ENCODE measurements at places on chromosomes 1 and 21.
A peak's percentile ranks its signal among the peaks of the same experiment; 100 is the strongest.

DNA sequence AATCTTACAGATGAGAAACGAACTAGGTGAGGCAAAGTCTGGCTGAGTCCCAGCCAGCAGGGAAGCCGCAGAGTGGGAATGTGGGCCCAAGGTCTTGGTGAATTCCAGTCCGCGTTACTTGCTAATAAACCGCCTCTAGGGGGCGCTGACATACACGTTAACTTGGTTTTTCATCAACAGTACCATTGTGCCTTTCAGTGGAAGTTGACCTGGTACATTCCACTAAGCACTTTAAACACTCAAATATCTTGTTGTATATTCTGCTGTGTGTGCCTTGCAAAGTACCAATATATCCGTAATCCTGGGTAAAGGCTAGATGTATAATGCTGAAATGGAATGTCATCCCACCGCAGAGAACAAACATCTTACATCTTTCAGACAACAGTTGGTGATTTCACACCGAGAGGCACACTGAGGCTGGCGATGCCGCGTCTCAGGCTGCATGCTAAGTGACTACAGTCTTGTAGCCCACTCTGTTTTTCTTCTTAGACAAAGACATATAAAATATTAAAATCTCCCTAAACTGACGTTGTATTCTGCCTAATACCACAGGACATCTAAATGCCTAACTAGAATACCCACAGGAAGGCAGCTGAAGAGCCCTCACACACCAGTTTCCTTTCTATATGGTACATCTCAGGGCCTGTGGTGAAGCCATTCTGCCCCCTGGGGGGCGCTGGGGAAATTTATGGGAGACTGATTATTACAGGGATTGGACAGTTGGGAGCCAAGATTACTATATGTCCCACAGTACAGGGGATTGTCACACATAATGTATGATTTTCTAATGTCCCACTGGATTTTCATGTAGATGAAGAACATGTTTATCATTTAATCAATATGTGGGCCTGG, 49.2 kb upstream of the C1orf198 start:
- DNase-seq = peak; percentile 90

DNA sequence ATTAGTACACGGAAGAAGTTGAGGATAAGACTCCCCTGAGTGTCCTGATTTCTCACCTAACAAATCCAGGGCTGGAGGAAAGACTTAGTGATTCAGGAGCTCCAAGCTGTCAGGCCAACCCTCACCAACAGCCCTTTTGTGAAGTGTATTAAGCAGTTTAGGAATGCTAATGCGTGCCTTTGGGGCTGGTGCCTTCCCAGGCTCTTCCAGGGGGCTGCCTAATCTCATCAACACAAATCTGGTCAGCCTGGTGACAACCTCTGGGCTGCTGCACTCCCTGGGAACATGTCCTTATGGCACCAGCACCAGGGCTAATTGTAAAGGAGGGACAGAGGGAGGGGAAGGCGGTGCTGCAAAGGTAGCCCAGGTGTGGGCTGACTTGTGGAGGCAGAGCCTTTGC, 15.5 kb downstream of the CSMD2 start:
- no peak for DNase-seq

DNA sequence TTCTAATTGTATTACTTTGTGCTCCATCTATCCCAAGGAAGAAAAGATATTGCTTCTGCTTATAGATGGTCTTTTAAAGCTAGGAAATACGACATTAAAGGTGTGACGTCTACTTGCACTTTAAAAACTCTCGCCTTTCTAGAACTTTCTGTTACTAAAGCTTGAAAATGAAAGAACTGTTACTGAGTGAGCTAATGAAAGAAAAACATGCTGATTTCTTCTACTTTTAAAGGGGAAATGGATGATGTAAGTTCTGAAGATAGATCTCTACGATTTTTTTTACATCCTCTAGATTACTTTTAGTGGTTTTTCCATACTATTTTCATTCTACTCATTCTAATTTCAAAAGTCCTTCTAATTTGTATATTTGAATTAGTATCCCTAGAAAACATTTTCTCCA, 387.5 kb downstream of the USP25 start:
- DNase-seq = no peak

DNA sequence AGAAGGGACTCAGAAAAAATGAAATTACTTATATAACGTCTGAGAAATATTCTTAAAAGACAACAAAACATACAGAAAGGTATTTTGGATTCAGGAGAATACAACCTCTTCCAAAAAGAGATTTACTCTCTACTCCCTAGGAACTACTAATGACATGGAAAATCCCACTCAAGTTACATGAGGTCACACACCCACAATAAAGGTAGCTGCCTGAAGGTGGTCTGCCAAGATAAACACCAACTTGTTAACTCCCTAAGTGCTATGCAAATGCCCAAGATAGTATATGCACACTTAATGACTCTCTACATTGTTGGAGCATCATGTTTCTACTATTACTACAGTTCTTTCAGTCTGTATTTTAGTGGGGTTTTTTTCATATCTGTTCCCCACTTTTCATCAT, 26.5 kb downstream of the RERE start:
- DNase-seq = peak; percentile 33

DNA sequence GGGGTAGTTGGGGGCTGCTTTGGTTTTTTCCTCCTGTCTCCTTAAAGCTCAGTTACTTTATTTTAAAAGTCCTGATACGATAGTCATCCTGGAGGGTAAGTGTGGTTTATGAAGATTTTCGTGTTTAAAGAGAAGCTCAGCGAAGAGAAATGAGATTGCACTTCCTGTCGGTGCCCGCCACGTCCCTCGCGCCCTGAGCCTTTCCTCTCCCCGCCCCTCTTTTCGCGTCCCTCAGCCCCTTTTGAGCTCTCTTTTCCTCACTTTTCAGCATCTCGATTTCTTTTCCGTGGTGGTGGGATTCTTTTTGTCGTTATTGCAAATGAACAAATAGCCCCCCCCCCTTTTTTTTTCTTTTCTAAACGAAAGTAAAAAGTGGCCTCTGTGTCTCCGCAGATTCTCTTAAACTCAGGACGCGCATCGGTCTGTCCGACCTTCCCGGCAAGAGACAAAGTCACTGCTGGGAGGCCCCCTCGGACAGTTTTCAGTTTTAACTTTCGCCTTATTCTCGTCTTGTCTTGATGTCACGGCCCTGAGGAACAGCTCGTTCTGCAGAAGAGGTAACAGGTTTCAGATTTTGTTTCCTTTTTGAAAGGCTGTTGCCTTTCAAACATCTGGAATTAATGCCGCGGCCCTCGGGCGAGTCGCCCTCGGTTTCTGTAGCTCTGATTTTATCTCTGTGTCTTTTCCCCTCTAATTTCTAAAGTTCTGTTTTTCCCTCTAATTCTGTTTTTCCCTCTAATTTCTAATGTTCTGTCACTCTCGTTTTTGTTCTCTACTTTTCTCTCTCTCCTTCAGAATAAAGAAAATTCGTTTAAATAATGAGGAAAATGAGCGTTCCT, 1.0 kb upstream of the DMRTA2 start:
- DNase-seq = no peak

- no peak for DNase-seq
Measured at GRCh38 chr1:212594640-212595039, 13.9 kb upstream of the ATF3 start.

DNA sequence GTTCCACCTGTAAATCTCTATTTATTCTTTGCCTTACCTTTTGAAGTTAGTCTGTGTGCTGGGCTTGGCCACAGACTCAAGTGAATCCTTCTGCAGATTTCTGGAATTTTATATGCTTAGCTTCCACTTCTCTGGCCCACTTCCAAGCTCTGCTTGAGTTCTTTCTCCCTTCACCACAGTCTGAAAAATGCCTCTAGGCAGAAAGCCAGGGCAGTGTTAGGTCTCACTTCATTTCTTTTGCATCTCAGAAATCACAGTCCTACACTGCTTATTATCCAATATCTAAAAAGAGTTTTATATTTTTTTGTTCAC, 48.9 kb downstream of the INKA2 start:
- no peak for DNase-seq

DNA sequence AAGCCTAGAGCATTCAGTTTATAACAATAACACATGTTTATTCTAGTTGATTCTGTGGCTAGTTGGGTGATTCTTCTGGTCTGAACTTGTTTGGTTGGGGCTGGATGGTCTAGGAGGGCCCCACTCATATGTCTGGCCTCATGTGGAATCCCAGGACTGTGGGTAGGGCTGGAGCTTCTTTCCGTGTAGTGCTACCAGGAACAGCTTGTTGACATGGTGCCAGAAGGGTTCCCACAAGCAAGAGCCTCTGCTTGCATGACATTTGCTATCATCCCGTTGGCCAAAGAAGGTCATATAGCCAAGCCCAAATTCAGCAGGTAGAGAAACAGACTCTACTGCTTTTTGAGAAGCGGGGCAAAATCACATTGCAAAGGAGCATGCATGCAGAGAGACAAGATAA, 67.6 kb upstream of the PPP2R5A start:
- DNase-seq = no peak

DNA sequence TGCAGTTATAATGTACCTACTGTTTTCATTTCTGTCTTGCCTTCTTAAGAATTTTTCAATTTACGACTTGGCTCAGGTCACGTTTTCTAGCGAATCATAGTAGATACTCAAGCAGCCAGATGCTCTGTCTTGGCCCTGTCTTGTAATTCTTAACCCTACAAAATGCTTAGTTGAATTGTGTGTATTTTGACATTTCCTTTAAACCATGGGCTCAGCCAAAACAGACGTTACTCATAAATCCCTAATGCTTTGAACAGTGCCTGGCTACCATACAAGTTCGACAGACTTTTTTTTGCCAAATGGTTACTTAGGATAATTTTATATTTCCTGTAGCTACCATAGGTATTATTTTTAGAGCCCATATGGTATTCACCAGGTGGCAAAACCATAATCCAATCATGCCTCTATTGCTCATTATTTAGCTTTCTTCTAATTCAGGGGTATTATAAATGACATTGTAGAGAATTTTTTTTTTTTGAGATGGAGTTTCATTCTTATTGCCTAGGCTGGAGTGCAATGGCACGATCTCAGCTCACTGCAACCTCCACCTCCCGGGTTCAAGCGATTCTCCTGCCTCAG, 54.3 kb downstream of the KCNK1 start:
- no peak for DNase-seq

DNA sequence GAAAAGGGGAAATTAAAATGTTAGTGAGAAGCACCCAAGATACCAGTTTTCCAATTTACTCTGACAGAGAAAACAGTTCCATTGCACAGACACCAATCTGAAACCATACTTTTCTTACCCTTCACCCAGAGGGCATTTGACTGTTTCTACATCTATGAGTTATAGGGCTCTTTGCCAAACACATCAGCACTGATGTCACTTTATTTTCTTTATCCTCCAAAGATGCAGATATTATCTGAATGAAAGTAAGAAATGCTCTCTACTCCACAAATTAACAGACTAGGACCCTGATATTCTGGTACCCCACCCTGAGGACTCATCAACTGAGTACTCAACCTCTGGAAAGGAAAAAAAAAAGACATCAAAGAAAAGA, 24.2 kb upstream of the PEX19 start:
- DNase-seq = no peak

DNA sequence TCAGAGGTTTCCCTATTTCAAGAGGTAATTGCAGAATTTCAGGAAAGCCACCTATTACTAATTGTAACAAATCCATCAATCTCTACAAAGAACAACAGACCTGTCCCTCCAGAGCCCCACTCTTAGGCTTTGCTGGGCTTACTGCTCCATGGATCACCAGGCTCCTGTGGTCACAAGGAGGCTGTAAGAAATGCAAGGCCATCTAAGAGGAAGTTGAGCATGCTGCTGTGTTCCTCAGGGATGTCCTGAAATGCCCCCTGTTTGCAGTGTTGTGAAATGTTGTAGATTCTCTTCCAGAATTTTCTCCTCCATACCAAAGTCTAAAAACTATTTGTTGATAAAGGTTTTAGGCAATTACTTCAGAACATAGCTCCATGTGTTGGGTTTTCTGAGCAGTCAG, 24.4 kb upstream of the DUSP23 start:
- DNase-seq = peak; percentile 78

DNA sequence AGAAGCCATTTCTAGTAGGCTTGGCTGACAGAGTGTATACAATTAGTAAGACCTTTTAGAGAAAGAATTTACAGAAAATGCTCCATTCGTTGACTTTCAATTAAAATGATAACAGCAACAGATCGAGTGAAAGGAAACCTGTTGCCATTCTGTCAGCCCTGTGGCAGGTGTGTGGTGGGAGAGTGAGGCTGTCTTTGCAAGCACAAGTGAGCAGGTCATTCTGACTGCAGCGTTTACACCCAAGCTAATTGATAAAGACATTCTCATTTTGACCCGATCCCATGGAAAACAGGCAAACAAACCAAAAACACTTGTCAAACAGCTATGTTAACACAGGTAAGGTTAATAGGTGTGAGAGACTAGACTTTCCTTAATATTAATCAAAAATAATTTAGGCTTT, 257.3 kb downstream of the PTBP2 start:
- DNase-seq = no peak

DNA sequence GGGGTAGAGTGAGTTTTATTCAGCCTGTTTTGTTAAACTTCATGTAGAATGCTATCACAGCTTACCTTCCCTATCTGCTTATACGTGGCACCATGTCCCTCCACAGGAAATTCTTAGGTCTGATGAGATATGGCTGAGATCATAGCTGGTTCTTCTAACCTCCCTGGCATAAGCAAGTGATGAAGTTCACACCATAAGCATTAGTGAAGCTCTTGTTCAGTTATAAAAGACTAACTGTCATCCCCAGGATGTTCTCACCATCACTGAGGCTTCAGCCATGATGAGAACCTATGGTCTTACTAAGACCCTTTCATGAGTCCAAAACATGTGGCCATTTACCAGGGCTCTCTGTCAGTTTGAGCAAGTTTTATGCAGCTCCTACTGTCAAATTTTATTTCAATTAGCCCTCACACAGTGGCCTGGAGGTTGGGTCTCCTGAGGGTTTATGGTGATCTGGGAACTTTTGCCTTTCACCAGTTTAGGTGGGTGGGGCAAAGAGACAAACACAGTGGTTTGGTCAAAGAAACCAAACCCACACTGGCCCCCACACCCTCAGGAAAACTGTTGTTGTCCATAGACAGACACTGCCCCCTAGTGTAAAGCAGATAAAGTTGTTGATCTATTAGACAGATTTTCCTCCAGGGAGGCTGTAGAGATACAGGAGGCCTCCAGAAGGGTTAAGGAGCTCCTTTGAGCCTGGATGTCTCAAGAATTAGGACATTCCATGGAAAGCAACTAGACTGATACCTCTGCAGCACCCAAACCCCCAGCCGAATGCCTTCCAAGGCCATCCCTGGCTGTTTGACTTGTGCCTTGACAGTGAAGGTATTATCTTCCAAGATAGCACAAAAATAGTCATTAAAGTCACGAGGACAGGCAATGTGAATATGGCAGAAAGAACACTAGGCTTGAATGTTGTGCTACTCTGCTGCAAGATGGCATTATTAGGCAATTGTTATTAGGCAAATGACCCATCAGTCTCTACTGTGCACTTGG, 5.0 kb downstream of the SLC22A15 start:
- peak; percentile 75 for DNase-seq

- no peak for DNase-seq
Measured at GRCh38 chr1:209405183-209405814, 178.2 kb upstream of the CAMK1G start.

DNA sequence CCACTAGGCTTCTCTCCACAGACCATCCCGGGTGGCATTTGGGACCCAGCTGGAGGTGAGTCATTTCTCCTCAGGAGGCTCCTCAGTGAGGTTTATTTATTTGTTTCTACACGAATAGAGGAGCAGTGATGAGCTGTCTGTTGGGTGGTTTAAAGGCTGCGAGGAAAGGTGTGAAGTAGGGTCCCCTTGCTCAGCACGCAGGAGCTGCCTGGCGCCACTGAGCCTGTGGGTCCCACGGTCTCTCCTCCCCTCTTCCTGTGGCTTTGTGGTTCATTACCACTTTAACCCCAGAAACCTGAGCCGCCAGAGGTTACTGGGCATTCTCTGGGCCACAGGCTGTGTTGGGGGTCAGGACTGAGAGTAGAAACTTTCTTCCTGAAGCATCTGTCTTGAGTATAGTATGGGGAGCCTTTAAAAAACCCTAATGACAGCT, 39.9 kb downstream of the IL6R start:
- no peak for DNase-seq

All from OCI-M1 (cell line).